Left renal cortex interstitium (tissue), 4 donors: ENCODE measurements at places on chromosomes 16 and 17. TPM values are rescaled to one million over a fixed set of nuclear protein-coding genes. Genes with fewer than 3 reads are reported as not detected.
A peak's percentile ranks its signal among the peaks of the same experiment; 100 is the strongest.

C1QTNF1 gene
- polyA plus RNA-seq, result 2.2 TPM

DNA sequence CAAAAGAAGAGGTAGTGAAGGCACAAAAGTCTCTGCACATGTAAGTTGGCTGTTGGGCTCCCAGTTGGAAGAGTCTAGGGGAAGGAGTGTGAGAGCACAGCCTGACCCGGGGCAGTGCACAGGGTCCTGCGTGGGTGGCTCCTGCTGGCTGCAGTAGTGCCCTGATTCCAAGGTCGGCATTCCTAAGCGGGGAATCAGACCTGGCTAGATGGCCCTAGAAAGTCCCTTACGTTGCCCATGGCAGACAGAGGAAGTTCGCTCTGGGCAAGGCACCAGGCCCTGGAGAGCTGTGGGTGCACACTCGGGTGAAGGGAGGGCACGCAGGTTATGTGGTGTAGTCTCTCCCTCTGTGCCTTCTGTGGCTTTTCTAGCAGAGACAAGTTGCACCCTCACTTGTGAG is 22.8 kb upstream of the SLC5A11 start:
- DNase-seq, result no peak

LPO gene
- polyA plus RNA-seq, result not detected

IGF2BP1 gene
- polyA plus RNA-seq, result 25.3 TPM

GRCh38 chr17:32794533-32795246 is 82.2 kb downstream of the MYO1D start:
- DNase-seq, result no peak

DNA sequence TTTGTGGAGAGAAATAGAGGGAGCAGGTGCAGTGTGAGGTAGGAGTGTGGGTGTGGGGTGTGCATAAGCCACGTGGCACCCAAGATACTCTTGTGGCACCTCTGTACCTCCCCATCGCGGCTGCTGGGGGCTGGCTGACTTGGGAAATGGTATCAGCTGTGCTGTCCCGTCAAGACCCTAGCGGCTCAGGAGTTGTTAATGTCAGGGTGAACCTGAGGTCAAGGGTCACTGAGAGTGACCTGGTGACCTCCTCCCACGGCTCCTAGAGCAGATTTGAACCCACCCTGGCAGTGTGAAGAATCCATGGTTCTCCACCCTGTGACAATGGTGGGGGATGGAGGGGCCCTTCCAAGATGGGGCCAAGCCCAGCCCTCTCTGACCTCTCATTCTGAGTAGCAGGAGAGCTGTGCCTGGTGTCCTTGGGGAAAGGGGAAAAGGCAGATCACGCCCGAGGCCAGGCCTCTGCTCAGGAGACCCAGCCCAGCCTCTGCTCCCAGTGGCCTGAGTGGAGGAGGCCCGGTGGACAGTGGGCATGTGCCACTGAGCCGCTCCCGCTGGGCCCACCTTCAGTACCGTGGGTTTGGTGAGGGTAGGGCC is 3.0 kb upstream of the WFIKKN2 start:
- DNase-seq, result no peak

GRCh38 chr16:82460766-82461165 is 166.0 kb upstream of the CDH13 start:
- DNase-seq, result no peak

DNA sequence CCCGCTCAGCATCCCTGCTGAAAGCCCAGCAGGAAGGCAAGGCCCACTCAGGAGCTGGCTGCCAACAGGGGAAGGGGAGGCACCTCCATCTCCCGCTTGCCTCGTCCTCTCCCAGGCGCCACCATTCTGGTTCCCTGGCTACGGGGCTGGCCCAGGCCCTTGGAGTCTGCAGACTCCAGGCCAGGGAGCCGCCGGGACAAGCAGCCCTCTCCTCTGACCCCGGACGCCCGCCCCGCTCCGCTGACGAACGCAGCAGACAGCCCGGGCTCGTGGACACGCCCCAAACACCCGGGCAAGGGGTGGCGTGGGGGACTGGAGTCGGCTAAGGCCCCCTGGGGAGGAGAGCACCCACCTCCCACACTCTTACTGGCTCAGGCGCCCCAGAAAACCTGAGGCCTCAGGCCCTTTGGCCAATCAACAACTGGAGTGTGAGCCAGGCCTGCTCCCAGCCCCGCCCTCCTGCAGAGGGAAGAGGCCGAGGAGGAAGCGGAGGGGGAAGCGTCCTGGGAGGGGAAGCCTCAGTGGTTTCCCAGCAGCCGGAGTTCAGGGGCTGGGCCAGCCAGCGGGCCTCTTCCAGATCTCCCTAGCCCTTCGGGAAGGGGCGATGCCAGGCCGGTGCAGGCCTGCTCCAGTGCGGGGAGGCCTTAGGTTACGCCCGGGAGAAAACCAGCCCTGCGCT is 4.2 kb downstream of the MNT start:
- peak; percentile 85 for DNase-seq

GRCh38 chr16:88758227-88758943 is 26.6 kb downstream of the PIEZO1 start:
- DNase-seq, result no peak

DNA sequence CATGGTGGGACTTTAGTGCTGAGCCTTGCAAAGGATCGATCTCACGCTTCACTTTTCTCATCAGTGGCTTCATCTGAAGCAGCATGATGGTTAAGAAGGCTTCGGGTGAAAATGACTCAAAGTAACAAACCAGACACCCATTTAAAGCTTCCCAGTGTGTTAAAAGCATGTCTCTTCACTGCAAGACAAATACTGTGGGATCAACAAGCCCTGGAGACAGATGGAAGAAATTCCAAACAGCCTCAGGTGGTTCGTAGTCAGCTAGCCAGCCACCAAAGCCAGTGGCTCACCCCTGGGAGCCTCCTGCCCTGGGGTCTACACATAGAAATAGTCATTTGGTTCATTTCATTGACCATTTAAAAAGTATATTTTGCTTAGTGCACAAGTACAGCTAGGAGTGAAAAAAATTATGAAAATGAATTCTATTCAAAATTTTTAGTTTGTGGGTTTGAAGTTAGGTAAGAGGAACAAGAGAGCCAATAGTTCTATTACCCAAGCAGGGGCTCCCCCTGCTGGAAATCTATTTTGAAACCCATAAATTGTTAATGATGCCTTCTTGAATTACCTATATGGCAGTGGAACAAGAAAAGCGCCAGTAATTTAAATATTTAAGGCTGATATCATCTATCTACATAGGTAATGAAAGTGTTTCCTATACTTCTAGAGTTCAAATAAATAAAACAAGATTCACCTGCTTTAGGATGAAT is 51.6 kb downstream of the PMP22 start:
- DNase-seq, result no peak

GRCh38 chr17:10243883-10244844 is 45.8 kb upstream of the GAS7 start:
- no peak for DNase-seq

- DNase-seq, result no peak
Observed at GRCh38 chr17:68197091-68197996, 50.5 kb upstream of the AMZ2 start.

BAIAP3 gene
- 6.2 TPM for polyA plus RNA-seq

GRCh38 chr17:64157669-64158180 is 27.8 kb upstream of the ERN1 start:
- DNase-seq, result no peak

- DNase-seq, result no peak
Observed at GRCh38 chr16:17578981-17579874, 108.5 kb upstream of the XYLT1 start.
